Gastrocnemius medialis (tissue), 4 donors: ENCODE measurements at places on chromosomes 2 and 18.

GRCh38 chr2:453132-453531 is 165.2 kb upstream of the ALKAL2 start:
- DNase-seq, result no peak

DNA sequence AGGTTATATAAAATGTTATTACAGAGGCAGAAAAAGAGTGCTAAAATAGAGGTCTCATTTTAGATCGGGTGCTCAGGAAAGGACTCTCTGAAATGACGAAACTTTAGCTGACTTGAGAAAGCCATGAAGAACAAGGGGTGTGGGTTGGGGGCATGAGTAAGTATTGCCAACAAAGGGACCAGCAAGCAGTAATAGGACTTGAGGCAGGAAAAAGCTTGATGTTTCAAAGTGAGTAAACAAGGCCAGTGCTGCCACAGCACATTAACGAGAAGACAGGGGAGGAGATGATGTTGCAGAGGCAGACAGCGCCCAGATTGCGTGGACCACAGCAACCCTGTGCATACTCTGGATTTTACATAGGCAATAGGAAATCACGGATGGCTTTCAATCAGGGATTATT is 318.8 kb downstream of the ZEB2 start:
- no peak for DNase-seq

GRCh38 chr2:20365249-20365817 is 14.7 kb upstream of the PUM2 start:
- DNase-seq, result no peak

- no peak for DNase-seq
Observed at GRCh38 chr2:205911306-205911705, 174.7 kb downstream of the INO80D start.

GRCh38 chr2:232761301-232761907 is 15.0 kb downstream of the KCNJ13 start:
- no peak for DNase-seq

DNA sequence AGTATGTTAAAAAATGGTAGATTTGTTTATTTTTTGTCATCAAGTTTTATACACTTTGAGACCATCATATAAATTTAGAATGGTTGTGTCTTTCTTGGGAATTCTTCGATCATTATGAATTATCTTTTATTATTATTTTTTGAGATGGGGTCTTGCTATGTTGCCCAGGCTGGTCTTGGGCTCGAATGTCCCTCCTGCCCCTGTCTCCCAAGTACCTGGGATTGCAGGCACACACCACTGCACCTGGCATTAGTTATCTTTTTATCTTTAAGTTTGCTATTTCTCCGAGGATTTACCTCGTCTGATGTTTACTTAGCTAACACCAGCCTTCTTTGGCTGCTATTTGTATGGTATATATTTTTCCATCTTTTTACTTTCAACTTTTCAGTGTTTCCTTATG is 100.0 kb downstream of the BIRC6 start:
- DNase-seq, result no peak

DNA sequence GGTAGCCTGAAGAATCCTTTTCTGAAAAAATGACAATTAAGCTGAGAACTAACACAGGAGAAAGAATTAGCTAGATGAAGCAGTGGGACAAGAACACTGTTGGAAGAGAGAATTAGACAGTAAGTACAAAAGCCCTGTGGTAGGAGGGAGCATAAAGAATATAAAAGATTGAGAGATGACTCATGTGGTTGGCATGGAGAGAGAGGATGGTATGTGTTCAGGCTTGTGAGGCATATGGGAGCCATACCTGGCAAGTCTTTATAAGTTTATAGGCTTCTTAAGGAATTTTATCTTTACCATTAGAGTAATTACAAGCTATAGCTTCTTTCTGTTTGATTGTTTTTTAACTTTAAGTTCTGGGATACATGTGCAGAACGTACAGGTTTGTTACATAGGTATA is 325.0 kb downstream of the ARL6IP6 start:
- DNase-seq, result no peak

DNA sequence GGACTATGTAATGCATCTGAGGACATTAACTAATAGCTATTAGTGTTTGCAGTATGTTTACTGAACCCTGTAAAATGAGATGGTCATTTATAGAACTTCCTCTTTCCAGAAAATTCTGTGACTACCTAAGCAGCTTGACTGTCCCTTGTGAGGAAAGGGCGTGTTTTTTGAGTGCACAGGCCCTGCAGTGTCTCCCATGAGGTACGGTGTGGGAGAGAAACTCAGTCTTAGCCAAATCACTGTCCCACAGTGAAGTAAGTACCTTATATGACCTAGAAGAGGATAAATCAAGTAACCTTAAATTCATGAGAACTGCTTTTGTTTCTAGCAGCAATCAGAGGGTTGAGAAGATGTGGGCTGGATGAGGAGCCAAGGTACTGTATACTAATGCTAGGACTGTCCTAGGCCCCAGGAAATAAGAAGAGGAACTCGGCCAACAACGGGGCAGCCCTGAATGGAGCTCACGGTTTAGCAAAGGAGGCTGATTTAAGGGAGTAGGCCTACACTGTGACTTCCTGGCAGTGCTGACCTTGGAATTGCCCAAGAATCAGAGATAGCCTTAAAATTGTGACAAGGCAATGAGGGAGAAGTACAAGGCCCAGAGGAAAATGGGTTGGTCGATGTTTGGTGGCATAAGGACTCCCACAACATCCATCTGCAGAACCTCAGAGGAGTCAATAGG is 103.5 kb upstream of the CTAGE1 start:
- no peak for DNase-seq

DNA sequence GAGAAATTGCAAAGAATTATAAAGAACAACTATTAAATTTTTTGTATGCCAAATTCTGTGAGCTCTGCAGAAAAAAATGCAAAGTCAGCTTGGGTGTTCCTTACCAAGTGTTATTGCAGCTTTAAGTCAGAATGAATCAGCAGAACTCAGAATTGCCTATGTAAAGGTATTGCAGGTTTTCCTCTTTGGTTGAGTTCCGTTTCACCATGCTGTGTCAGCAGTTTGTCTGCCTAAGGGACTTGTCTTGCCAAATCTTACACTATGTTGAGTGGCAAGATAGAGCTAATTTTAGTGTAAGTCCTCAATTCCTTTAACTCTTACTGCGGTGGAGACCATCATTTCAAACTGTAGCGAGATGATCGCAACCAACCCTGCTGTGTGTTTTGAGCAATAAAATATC is 38.8 kb downstream of the ADAM23 start:
- DNase-seq, result no peak

DNA sequence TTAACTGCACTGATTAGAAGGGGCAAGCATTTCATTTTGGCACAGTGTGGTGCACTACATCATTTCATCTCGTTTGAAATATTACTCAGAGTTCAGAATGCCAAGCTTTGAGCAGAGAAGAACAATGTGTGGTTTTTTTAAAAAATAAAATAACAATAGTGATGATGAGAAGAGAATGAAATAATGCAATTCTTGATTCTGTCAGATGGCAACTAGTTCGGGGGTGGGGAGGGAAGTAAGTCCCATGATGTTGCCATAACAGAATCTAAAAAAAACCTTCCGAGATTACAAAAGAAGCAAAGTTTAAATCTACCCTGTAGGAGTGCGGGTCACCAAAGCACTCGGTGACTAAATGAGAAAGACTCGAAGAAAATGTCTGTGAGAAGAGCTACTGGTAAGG is 490.4 kb downstream of the NR4A2 start:
- DNase-seq, result no peak
